ENCODE measurements at places on chromosomes 7 and 10. TPM values are rescaled to one million over a fixed set of nuclear protein-coding genes. Genes with fewer than 3 reads are reported as not detected.

DNA sequence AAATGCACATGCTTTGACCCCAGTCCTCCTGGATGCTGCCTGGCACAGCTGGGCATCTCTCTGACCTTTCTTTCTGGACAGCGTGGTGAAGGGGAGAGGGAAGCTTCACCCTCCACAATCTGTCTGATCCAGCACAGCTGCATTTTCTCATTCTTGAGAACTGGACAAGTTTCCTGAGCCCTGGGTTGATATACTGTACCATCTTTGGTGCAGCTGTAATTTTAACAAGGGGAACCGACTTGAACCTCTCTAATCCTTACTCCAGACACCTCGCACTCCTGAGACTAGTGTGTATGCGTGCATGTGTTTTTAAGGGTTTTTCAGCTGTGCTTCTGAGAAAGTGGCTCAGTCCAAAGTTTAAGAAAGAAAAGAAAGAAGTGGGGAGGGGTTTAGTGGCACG lies 655.7 kb downstream of the INHBA start:
- DNase-seq, result no peak

DNA sequence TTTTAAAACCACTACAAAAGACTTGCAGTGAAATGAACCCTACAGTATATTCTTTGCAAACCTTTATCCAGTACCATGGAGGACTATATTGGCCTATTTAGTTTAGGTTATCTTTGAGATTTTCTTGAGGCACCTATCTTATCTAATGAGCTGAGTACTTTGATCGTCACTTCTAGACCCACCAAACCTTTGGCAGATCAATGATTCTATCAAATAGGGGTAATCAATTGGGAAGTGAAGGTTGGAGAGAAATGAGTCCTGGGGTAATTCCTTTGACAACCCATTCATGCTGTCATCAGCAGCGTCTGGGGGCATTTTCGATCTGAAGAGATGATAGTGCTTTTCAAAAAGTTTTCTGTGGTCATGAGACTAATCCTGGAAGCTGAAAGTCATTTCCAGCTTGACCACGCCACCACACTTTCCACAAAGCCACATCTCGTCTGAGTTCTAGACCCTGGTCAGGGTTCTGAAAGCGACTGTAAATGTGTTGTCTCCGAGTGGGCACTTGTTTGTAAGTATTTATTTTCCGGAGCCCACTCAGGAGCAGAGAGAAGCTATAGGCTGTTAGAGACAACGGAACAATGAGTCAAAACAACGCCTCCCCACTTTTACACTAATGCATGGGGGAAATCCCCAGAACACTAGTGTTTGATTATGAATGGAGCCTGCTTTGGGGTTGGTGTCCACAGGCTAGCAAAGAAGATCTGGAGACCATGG lies 4.8 kb downstream of the EGR2 start:
- DNase-seq, result peak; percentile 53

DNA sequence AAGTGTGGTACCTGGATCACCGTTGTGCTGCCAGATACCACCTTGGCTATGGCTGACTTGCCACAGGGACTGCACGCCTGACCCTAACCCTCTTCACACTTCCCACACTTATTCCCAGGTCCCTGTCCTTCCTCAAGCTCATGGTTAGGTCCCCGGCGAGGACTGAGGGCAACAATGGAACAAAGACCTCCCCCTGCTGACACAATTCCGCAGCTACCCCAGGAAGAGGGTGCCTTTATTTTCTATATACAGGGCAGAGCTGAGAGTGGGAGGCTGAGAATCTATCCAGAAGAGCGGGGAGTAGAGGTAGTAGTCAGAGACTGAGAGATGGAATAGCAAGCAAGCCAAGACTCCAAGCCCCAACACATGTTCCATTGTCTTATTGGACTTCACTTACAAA lies 118.1 kb upstream of the SEM1 start:
- no peak for DNase-seq

GRCh38 chr7:39911167-39911566 lies 38.9 kb upstream of the CDK13 start:
- no peak for DNase-seq

- no peak for DNase-seq
These were observed 105.1 kb upstream of the ANLN start for GRCh38 chr7:36284456-36285090.

DNA sequence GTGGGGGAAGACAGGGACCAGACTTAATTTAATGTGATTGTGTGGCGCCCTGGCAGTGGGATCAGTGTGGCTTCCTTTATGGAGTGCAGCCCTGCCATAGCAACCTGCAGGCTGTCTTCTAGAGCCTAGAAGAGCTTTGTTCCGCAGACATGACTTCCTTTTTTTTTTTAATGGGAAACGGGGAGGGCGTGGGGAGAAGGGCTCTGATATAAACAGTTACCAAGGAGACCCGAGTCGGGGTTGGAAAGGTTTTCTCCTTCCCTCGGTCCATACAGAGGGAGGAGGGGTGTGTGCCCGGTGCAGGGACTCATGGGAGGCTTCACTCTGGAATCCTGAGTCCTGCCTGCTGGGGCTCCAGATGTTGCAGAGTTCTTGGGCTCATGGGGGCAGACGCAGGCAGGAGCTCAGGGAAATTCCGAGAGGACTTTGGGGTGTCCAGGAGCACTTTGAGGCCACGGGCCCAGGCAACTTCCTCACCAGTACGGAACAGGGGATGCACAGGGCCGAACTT lies 26.9 kb downstream of the TMEM120A start:
- DNase-seq, result no peak

LRMDA gene
- not detected for polyA plus RNA-seq
